ENCODE measurements at places on chromosomes 12 and 14. TPM values are rescaled to one million over a fixed set of nuclear protein-coding genes. Genes with fewer than 3 reads are reported as not detected.

The MIA2 gene
- 12.3 TPM for total RNA-seq

The ZFC3H1 gene
- 15.1 TPM for total RNA-seq

The CLBA1 gene
- 10.4 TPM for total RNA-seq

The ASB2 gene
- not detected for total RNA-seq

The TBX5 gene
- 23.9 TPM for total RNA-seq

The UBC gene
- 1,496 TPM for total RNA-seq

The RERGL gene
- total RNA-seq, result 0.51 TPM

The TRHDE gene
- total RNA-seq, result 2.8 TPM

The IRAK3 gene
- total RNA-seq, result 6.6 TPM

The KCNH3 gene
- not detected for total RNA-seq

The TMPRSS12 gene
- not detected for total RNA-seq

The KRT83 gene
- total RNA-seq, result not detected

The TNFAIP2 gene
- total RNA-seq, result 51.8 TPM

Measured in GM23248 (cell line).